SIG-M5 (cell line): ENCODE measurements at places on chromosomes 5 and 9.

DNA sequence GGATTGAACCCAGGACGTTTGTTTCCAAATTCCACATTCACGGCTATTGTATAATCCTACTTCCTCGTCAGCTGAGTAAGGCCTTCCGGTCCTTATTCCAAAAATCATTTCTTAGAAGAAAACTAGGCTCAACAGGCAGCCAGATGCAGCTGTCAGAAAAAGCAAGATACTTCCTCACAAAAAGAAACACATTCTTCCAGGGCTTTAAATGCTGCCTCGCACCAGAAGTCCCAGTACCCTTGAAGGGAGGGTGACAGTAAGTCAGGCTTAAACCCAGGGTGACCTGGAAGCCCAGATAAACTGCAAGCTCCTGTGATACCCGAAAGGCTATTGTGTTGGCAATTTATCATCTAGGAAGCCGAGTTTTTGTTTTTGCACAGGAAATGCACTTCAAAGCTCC lies 414.0 kb downstream of the NFIB start:
- no peak for DNase-seq

DNA sequence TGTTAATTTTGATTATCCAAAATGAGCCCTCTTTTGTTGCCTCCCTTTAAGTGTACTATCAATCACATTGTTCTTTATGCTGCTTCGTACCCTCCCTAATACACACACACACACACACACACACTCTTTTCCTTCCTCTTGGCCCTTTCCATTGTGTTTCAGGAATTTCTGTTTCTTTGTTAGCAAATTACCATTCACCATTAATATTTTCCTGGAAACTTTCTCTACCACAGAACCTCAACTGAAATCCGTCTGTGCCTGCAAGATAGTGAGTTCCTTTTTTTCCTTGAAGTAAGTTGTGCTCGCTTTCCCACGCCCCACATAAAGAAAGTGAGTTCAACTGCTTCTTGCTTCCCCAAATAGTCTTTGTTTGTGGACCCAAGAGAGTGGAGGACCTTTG lies 61.8 kb downstream of the SMIM15 start:
- DNase-seq: no peak

DNA sequence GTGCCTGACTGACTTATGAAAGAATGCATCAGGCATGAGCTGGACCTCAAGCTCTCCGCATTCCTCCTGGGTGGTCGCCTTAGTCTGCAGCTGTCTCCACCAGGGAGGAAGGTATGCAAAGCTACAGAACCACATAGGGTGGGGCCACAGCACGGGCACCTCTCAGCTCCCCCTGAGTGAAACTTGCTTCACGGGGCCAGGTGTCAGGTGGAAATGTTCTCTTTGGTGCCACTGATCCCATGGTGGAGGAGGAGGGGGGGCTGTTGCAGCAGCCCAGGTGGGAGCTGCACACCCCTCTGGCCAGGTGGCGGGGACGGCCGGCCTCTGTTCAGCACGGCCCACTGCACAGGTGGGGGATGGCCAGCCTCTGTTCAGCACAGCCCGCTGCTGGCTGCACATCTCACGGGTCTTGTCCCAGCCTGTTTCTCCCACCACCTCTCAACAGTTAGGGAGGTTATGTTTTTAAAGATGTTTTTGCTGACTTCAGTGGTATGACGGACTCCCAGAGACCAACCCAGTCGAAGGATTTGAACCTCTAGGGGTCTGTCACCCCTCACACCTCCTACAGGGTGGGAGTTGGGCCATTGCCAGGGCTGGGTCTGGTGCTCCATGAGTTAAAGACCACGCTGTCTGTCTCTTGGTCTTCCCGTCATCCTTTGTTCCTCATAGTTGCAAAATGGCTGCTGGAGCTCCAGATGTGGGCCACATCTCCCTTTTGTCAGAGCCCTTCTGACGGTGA lies 34.3 kb downstream of the MRPL36 start:
- no peak for DNase-seq

DNA sequence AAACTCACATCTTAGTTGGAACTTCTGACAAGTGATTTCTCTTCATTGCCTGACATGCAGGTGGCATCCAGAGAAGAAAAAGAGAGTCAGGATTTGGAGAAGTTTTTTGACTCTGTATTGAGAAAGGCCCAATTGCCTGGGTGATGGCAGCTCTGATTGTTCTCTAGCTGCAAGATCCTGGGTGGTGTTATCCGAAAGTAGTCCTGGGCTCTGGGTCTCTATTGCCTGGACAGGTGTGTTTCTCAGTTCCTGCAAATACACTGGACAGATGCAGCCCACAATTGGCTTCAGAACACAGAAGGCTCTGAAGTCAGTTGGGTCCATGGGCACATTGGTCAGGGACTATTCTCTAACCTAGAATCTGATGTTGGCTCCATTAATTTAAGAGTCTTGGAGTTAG lies 67.4 kb downstream of the RGS3 start:
- no peak for DNase-seq

DNA sequence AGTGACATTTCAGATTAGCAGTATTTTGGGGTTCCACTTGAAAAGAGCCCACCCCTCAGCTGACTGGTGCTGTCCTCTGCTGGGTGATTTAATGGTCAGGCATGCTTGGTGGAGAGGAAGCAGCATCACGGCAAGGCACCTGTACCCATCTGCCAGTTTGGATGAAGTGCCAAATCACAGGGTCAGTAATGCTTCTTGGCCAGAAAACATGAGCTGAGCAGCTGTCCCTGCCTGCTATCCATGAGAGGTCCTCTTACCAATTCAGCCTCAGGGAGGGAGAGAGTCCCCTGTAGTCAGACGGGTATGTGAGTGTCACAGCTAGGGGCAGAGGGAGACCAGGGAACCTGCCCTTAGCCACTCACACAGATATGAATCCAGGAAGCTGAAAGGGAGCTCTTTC lies 137.9 kb downstream of the SEC61B start:
- no peak for DNase-seq

DNA sequence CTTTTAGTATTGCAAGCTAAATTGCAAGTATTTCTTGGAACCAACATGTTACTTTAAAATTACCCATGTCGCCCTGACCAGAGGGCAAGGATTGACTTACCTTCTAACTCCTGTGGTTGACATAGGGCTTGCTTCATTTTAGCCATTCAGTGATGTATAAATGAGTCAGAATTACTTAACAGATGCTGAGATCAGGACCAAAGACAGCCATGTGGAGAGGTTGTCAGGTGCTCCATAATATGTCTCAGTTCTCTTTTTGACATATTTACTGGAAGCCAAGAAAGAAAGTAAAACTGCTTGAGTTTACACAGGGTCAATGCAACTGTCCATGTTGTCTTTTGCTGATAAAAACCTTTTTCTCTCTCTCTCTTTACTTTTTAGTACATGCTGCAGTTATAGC lies 33.2 kb downstream of the F2RL2 start:
- no peak for DNase-seq

- no peak for DNase-seq
Observed at GRCh38 chr9:91420501-91421127, 3.0 kb downstream of the NFIL3 start.

DNA sequence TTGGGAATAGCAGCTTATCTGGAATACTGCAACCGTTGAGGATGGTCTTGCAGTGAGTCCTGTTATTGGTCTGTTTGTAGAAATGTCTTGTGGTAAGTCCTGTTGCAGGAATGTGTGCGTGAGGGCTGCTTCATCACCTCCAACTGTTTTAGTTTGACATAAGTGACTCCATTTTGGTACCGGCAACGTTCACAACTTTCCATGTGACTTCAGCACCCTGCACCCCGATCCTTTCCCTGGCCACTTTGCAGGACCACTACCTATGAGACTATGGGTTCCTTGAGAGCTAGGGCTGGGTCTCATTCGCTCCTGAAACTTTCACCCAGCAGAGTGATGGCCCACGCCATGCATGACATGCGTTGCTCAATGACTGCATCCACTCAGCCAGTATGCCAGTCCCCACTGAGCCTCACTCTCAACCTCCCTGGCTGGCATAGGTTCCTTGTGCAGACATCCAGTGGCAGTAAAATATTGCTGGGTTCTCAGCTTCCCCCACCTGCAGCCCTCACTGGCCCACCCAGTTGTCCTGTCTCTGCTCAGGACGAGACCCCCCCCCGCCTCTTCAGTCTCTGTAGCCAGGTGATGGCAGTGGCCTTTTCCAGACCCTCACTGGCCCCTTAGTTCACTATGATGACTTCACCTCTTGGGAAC lies 8.0 kb downstream of the SURF6 start:
- no peak for DNase-seq

- no peak for DNase-seq
Observed at GRCh38 chr9:105188746-105189145, 55.7 kb upstream of the SLC44A1 start.

DNA sequence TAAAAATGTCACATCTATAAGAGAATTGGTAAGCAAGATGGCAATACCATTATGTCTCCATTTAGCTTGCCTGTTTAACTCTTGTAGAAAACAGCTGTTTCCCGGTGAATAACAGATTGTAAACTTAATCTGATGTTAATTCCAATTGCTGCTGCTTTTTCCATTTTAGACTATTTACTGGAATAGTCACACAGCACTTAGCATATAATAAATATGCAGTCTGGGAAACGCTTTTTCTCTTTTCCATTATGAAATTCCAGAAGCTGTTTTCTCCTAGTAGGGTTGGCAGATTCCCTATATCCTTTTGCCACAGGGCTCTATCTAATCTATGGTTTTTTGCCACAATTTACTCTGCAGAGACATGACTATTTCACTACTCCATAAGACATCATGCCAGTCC lies 148.0 kb downstream of the CEMIP2 start:
- DNase-seq: no peak

GRCh38 chr5:97119007-97119390 lies 23.4 kb downstream of the LIX1 start:
- DNase-seq: no peak

- no peak for DNase-seq
Observed at GRCh38 chr5:120874081-120874862, 410.2 kb downstream of the PRR16 start.

DNA sequence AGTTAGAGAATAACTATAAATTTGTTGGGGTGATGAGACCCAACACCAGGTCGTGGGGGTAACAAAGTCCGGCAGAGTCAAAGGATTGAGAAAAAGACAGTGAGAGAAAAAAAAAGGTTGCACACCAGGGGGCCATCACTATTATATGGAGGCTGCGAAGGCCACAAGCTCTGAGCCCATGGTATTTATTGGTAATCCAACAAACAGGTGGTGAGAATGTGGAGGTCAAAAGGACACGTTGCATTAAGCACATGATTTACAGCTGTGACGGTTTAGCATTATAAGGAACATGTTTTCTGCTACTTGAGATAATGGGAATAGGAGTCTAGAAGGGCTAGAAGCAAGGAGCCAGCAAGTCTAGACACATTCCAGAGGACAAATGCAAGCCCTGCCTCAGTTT lies 2202.2 kb upstream of the C9orf72 start:
- no peak for DNase-seq

GRCh38 chr5:112142769-112143270 lies 276.3 kb downstream of the EPB41L4A start:
- DNase-seq: no peak

DNA sequence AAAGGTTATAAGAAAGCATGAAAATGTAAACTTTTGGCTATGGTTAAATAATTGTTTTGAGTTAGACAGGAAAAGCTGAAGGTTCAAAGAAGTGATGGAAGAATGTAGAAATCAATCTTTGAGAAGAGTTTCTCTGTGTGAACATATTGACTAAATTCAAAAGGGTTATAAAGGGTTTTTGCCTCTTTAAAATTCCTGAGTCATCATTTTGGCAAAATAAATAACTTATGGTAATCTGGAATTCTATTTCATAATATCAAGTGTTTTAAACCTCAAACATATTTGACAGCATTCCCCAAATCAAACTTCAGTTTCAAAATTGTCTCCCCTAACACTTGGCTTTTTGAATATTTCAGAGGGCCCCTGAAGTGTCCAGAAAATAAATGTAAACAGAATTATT lies 60.6 kb upstream of the SPINK5 start:
- DNase-seq: no peak

DNA sequence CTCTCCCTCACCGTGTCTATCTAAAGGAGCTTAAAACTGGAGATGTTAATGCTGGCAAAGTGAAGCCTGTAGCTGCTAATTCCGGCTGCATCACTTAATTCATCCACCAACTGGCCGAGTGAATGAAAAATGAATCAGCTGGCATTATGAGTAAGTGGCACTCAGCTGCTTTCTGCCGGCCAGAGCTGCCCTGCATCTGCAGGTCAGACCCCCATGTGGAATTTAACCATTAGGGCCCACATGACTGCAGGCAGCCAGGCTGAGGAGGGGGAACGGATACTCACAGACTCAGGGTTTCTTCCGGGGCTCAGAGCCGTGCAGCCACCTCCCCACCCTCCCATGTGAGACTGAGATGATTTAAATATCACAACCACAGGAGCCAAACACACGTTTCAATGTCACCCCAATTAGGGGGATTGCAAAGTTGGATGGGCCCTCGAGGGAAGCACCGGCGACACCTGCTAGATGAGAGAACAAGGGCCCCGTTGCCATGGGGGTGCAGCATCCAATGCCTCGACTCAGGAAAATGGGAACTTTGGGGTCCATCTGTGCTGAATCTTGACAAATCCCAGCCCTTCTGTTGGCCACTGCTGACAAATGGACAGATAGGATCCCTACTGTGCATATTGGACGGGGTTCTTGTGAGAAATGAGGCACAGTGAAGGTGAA lies 115.6 kb upstream of the ALDH1B1 start:
- DNase-seq: no peak

DNA sequence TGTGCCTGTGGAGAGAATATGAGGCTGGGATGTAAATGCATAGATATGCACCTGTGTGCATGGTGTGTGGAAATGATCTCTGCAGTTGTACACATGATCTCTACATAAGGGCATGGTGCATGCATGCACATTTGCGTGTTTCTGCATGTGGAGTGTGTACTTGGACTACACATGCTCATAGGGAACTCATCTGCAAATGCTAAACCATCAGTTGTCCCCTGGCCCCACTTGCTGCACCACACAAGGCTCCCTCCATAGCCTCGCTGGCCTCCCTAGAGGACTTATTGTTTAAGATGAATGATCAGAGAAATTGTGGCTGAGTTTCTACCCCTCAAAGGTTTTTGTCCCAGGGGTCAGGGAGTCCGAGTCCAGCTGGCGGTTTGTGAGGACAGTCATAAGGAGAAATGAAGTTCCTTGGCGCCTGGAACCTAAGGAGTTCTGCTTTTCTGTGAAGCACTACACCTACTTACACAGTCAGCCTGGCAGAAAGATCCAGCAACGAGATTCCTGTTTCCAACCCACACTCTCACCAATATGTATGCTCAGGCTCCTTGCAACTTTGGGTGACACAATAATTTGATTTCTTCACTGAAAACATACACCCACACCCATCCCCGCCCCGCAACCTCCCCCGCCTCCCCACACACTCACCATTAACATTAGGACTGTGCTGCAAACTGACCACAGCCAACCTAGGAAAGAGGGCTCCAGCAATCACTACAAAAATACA lies 79.9 kb upstream of the CPEB4 start:
- no peak for DNase-seq

DNA sequence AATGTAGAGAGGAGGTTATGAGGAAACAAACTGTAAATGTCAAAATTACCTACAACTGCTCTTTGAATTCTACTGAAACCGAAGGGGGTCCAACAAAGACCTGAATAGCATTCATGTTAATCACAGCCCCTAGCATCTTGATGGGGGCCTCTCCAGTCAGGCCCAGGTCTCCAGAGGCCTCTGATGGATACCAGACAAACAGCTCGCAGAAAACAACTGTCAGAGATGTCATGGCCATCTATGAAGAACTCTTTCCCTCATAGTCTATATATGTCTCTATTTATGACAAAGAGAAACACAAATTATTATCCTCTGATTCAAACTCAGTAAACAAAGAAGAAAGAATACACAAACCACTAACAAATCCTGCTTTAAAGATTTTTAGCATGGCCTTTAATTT lies 432.6 kb downstream of the CAAP1 start:
- DNase-seq: no peak

- DNase-seq: no peak
Observed at GRCh38 chr9:113673726-113674125, 202.4 kb upstream of the ZNF618 start.
